ENCODE measurements at places on chromosomes 4 and X.

GRCh38 chr4:62135565-62136156 is 935.5 kb downstream of the ADGRL3 start:
- no peak for DNase-seq

- no peak for DNase-seq
Observed at GRCh38 chrX:151977923-151978322, 3.4 kb upstream of the GABRE start.

DNA sequence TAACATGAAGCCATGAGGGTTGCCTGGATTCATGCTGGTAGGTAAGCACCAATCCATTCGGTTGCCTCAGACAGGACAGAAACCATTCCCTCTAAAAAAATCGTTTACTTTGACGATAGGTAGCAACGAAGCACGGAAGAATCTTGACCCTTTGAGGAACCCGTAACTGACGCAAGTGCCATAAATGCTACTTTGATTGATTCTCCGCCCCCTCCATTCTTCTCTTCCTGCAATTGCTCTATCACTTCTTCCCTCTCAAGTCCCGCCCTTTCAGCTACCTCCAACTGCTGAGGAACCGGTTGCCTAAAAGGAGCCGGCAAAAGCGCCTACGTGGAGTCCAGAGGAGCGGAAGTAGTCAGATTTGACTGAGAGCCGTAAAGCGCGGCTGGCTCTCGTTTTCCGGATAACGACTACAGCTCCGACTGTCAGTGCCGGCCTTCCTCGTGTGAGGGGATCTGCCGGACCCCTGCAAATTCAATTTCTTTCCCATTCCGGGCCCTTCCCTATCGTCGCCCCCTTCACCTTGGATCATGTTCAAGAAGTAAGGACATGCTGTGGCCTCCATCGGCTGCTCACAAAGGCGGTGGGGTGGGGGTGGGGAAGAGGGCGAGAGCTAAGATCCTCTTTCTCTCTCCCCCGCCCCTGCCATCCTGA is at the start of gene MCTS1:
Gene MCTS1 (plus strand): TSS at position 395 of the 654 bp plus-strand sequence. CDS start 136 bp downstream, at position 531.
- DNase-seq, result peak; percentile 90

GRCh38 chr4:165288226-165288625 is 39.2 kb upstream of the MSMO1 start:
- DNase-seq, result no peak

DNA sequence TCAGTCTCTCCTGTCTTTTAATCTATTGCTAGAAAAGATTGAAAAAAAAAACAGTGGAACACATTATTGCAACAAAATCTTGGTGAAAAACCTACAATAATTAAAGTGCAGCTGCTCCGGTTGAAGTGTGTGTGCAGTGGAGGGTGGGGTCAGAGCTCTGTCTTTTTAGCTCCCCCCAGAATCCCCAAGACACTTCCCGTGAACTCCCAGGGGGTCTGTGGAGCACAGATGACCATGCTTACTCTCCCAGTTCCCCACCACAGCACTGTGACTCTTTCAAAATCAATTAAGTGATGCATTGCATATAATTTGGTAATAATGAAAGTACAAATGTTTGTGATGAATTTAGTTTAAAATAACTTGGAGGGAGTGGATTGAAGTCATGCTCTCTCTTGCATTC is 15.7 kb upstream of the SLC10A4 start:
- DNase-seq, result no peak

DNA sequence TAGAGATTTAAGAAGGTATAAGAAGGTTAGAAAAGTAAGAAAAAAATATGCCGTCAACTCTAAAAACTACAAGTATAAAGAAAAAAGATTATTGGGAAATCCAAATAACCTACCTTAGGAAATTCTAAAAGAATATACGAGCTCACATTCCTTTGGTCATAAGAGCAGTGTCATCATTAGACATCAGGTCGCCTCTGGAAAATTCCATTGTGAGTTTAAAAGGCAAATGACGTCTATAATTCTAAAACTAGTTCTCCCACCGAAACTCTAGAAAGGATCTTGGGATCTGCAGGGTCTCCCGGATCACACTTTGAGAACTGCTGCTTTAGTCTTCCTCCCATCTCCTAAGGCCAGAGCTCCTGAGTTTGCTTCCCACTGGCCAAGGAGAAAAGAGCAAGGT is 518 bp upstream of the SAT1 start:
- no peak for DNase-seq

DNA sequence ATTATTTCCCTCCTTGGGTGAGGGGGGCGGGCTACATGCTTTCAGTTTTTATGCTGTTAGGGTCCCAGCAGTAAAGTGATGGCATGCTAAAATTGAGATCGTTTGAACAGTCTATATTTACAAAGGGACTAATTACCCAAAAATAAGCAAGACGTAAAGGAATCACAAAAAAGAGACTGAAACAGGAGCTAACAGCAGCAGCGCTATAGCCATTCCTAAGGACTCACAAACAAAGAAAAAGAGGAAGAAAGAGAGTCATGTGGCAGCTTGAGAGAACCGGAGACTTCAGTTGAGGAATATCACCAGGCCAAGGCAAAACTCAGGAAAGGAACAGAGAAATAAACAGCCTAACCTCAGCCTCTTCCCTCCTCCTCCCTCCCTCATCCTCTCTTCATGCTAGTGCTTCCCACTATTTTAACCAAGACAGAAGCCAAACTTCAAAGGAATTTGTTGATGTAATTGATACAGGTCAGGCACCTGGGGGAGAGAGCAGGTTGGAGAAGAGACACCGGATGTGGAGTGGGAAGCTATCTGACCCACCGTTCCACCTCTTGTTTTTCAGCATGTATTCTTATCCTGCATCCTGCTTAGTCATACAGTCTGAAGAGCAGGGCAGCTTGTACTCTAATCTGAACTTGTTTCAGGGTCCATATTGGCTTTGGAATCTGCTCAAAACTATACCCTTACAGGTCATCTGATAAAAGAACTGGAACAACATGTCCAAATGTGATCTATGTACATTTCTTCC is 383.7 kb downstream of the NAF1 start:
- DNase-seq, result no peak

GRCh38 chr4:40521957-40522356 is 107.7 kb downstream of the RBM47 start:
- DNase-seq, result no peak

- DNase-seq, result no peak
Observed at GRCh38 chrX:74924449-74925224, 615 bp downstream of the NEXMIF start.
